ENCODE measurements at places on chromosomes 11 and 22. TPM values are rescaled to one million over a fixed set of nuclear protein-coding genes. Genes with fewer than 3 reads are reported as not detected.

DNA sequence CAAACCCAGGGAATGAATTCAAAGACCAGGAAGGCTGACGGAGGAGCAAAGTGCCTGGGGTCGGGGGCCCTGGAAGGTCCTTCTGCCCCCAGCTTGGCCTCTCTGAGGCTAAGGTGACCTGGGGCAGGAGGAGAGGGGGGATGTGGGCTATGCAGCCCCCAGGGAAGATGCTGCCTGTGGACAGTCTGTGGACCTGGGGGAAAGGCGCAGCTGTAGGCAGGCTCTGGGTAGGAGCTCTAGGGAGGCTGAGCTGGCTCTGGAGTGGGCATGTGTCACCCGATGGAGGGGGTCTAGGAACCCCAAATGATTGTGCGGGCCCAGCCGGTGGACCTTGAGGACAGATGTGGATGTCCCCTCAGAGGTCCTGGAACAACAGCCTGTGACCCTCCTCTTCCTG is 42.8 kb downstream of the WNT7B start:
- no peak overlapping the region for H3K4me3 ChIP-seq
- H3K27me3 ChIP-seq = no peaks in the 10 kb centered on the region

GRCh38 chr11:2559527-2560311 is 114.9 kb downstream of the KCNQ1 start:
- H3K4me1 ChIP-seq = no peaks in the 10 kb centered on the region
- peak; percentile 40 for DNase-seq
- H3K27ac ChIP-seq = no peak overlapping the region
- peaks cover 2% of the 10 kb centered on the region for H3K27me3 ChIP-seq
- H3K4me3 ChIP-seq = no peak overlapping the region
- no peaks in the 10 kb centered on the region for H3K36me3 ChIP-seq

GRCh38 chr22:45478108-45478771 is 24.4 kb upstream of the FBLN1 start:
- no peaks in the 10 kb centered on the region for H3K36me3 ChIP-seq
- DNase-seq = no peak
- H3K4me3 ChIP-seq = no peak overlapping the region

GRCh38 chr11:70780246-70780535 is 381.9 kb downstream of the CTTN start:
- H3K4me1 ChIP-seq = no peaks in the 10 kb centered on the region
- no peaks in the 10 kb centered on the region for H3K27me3 ChIP-seq
- no peak overlapping the region for H3K27ac ChIP-seq
- H3K4me3 ChIP-seq = no peak overlapping the region

- no peak for DNase-seq
- no peak overlapping the region for H3K4me3 ChIP-seq
- no peak overlapping the region for H3K27ac ChIP-seq
- H3K36me3 ChIP-seq = no peaks in the 10 kb centered on the region
- H3K27me3 ChIP-seq = no peaks in the 10 kb centered on the region
These were observed 556.2 kb upstream of the CHORDC1 start for GRCh38 chr11:90779098-90779497.

- peak; percentile 18 for DNase-seq
- H3K4me3 ChIP-seq = no peak overlapping the region
- H3K4me1 ChIP-seq = no peaks in the 10 kb centered on the region
- no peak overlapping the region for H3K27ac ChIP-seq
- H3K27me3 ChIP-seq = peaks cover 22% of the 10 kb centered on the region
- no peaks in the 10 kb centered on the region for H3K36me3 ChIP-seq
These were observed 157.2 kb upstream of the B3GAT1 start for GRCh38 chr11:134569195-134569594.

DNA sequence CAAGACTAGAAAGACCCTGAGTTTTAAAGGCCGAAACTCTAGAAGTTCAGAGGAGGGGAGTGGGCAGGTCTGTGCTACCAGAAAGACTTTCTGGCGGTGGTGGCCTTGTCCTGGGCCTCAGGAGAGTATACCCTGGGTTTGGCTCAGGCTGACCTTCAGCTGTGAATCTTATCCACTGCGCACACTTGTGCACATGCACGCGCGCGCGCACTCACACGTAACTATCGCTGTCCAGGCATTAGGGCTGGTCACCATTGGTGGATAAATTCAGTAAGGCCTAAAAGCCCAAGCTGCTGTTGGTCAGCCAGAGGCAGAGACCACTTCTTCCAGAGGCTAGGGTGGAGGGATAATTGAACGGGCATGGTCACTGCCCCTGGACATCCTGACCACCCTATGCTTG is 25.1 kb downstream of the ARHGEF17 start:
- H3K4me3 ChIP-seq = no peak overlapping the region
- H3K36me3 ChIP-seq = peaks cover 9% of the 10 kb centered on the region
- no peaks in the 10 kb centered on the region for H3K27me3 ChIP-seq

DNA sequence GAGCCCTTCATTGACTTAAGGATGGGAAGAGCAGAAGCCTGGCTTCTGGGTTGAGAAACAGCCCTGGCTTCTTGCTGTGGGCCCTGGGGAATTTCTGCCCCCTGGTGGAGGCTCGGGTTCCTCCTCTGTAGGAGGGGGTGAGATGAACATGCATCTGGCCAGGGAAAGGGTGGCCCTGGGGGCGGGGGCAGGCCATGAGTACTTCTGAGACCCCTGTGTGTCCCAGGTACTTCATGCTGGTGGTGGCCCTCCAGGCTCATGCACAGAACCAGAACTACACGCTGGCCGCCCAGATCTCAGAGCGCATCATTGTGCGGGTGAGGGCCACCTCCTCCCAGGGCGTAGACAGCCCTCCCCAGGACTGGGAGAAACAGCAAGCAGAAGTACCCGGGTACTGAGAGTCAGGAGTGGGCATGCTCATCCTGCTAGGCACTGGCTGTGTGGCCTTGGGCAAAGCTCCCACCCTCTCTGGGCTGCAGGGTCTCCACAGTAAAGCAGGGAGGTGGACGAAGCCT is 15.8 kb downstream of the TMEM258 start:
- H3K4me3 ChIP-seq = no peak overlapping the region
- H3K4me1 ChIP-seq = no peaks in the 10 kb centered on the region
- DNase-seq = peak; percentile 94
- H3K36me3 ChIP-seq = peaks cover 10% of the 10 kb centered on the region
- no peak overlapping the region for H3K27ac ChIP-seq

DNA sequence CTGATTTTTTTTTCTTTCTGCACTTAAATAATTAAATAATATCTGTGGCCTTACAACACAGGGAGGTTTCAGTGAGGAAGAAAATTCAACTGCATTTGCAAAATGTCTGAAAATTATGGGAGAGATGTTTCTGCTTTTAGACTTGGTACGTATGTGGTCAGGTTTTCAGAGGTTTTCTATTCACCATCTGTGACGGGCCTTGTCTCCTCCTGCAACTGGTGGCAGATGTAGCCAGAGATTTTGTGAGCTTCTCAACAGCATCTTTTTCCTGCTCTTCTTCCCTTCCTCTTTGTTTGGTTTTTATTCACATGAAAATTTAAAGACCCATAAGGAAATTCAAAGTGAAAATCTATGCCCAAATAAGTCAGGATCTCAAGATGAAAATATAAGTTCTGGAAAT is 38.3 kb downstream of the ZBTB16 start:
- H3K27ac ChIP-seq = no peak overlapping the region
- no peak overlapping the region for H3K4me3 ChIP-seq
- no peaks in the 10 kb centered on the region for H3K27me3 ChIP-seq
- DNase-seq = no peak
- no peaks in the 10 kb centered on the region for H3K36me3 ChIP-seq
- peaks cover 6% of the 10 kb centered on the region for H3K4me1 ChIP-seq

DNA sequence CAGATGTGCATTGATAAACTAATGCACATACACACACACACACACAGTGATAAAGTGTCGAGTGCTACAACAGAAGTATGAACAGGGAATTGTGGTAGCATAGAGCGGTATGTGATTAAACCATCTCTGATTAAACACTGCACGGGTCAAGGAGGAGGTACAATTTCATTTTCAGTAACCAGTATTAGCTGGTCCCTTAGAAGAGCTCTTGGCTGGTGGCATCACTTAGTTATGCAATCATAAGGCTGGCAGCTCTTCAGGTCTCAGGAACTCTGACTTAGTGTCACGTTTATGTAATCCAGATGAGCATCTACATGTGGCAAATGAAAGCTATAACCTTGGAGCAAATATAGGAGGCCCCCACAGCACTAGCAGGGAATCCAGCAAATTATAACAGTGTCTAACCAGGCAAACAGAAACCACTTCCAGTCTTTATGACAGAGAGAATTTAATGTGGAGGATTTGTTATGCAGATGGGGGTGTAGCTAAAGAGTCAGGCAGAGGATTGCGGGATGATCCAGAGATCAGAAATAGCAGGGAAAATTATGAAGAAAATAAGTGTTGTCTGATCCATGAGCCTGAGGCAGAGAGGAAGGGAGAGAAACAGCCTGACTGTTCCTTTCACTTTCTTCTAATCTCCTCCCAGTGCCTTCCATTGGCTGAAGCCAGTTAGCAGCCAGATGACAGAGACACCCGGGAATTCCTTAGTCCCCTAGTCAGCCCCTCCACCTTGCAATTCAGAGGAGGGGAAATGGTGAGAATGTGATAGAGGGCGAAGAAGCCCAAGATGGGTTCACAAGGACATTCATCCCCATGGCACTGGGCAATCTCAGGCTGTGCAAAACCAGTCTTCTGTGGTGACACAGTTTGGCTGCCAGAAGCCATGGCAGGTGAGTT is 533.1 kb upstream of the TENM4 start:
- H3K27ac ChIP-seq = no peak overlapping the region
- H3K36me3 ChIP-seq = no peaks in the 10 kb centered on the region
- peaks cover 20% of the 10 kb centered on the region for H3K27me3 ChIP-seq
- H3K4me3 ChIP-seq = no peak overlapping the region

- peaks cover 23% of the 10 kb centered on the region for H3K4me1 ChIP-seq
- H3K36me3 ChIP-seq = no peaks in the 10 kb centered on the region
- no peak overlapping the region for H3K4me3 ChIP-seq
These were observed 169.7 kb downstream of the ST3GAL4 start for GRCh38 chr11:126525216-126525615.

DNA sequence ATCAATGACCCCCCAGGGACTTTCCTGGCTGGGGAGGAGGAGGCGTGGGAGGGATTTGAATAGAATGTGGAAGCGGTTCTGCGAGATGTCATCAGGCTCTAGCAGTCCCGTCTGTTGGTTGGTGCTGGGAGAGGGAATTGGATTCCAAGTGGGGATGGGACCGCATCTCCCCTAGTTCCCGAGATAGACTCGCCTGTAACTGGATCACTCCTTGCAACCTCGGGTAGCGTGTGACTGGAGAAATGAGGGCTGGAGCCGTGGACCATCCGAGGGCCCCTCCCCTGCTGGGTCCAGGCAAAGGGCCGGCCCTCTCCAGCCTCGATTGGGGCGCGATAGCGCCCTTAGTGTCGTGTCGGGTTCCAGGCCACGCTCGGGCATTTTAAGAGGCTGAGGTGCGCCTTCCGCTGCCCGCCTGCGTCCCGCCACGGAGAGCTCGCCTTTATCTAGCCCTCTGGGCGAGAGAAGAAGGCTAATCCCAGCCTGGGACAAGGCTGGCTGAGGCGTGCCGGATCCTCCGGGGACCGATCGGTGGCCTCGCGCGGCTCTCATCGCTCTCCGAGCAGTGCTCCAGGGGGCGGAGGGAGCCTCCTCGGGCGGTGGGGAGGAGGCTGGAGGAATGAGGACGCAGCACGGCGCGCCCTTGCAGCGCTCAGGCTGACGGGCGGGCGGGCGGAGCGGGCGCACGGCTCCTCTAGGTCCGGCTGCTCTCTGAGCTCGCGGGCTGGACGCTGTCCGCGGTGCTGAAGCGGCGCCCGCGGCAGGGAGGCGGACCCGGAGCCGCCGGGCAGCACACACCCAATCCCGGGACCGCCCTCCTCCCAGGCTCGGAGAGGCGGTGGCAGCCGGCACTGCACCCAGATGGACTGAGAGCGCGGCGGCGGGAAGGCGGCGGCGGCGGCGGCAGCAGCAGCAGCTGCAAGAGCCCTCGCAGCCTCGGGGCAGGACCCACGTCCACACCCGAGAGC is 107.8 kb downstream of the OSBP2 start:
- H3K27me3 ChIP-seq = peaks cover 56% of the 10 kb centered on the region
- H3K4me1 ChIP-seq = no peaks in the 10 kb centered on the region
- peak; percentile 97 for DNase-seq
- H3K4me3 ChIP-seq = peak overlapping the region; percentile 67
- no peaks in the 10 kb centered on the region for H3K36me3 ChIP-seq
- no peak overlapping the region for H3K27ac ChIP-seq

- no peaks in the 10 kb centered on the region for H3K4me1 ChIP-seq
- no peak overlapping the region for H3K27ac ChIP-seq
- no peaks in the 10 kb centered on the region for H3K36me3 ChIP-seq
- no peak for DNase-seq
These were observed 619.0 kb downstream of the SOX6 start for GRCh38 chr11:15737320-15737719.

DNA sequence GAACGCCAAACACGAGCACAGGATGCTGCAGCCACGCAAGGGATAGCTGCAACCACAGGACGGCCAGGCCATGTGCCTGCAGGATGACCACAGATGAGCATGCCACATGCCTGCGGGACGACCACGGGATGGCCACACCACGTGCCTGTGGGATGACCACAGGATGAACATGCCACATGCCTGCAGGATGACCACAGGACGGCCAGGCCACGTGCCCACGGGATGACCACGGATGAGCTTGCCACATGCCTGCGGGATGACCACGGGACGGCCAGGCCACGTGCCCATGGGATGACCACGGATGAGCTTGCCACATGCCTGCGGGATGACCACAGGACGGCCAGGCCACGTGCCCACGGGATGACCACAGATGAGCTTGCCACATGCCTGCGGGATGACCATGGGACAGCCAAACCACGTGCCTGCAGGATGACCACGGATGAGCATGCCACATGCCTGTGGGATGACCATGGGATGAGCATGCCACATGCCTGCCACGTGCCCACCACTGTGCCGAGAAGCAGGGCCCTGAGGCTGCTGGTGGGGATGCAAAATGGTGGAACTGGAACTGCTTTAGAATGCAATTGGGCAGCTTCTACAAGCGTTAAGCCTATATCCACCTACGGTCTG is 12.8 kb upstream of the MOB2 start:
- H3K27ac ChIP-seq = no peak overlapping the region
- DNase-seq = no peak
- no peak overlapping the region for H3K4me3 ChIP-seq
- no peaks in the 10 kb centered on the region for H3K27me3 ChIP-seq

DNA sequence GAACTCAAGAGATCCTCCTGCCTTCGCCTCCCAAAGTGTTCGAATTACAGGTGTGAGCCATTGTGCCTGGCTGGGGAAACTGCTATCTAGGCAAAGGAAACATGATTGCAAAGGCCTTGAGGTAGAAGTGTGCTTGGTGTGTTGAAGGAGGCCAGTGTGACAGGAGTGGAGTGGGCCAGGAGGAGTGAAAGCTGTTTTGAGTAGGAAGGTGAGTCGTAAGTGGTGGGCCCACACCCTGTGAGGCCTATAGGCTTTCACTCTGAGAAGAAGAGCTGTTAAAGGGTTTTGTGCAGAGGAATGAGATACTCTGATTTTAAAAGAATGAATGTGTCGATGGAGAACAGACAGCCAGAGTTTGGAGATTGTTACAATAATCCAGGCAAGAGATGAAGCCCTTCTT is 43.4 kb downstream of the WEE1 start:
- H3K36me3 ChIP-seq = no peaks in the 10 kb centered on the region
- H3K4me3 ChIP-seq = no peak overlapping the region
- no peaks in the 10 kb centered on the region for H3K4me1 ChIP-seq
- H3K27me3 ChIP-seq = no peaks in the 10 kb centered on the region

The RAG2 gene
- not detected for total RNA-seq

The HYLS1 gene
- total RNA-seq = 8.6 TPM

The GGTLC2 gene
- not detected for total RNA-seq

The GAL gene
- 220 TPM for total RNA-seq

The OR4P4 gene
- total RNA-seq = not detected

The MTMR3 gene
- 30.9 TPM for total RNA-seq

The ADM gene
- total RNA-seq = 31.5 TPM

The TRPM5 gene
- total RNA-seq = not detected

The NXPE2 gene
- total RNA-seq = 0.11 TPM
